Esophagus muscularis mucosa (tissue), 4 donors: ENCODE measurements at places on chromosomes 7 and 10.

DNA sequence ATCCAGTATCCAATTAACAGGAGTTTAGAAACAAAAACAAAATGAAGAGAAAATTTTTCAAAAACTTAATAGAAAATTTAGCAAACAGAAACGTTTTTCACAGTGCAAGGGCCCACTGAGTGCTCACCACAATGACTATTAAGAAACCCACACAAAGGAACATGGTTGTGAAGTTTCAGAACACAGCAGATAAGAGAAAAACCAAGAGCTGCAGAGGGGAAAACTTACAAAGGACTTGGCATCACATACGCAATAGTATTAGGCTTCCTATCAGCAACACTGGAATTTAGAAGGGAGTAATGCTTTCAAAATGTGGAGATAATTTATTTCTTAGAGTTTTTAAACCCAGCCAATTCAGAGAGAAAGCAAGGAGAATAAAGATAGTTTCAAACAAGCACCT, 1.7 kb upstream of the C7orf25 start:
- H3K4me1 ChIP-seq: peaks cover 15% of the 10 kb centered on the region
- peaks cover 29% of the 10 kb centered on the region for H3K36me3 ChIP-seq
- H3K27ac ChIP-seq: no peak overlapping the region
- no peak overlapping the region for H3K4me3 ChIP-seq

DNA sequence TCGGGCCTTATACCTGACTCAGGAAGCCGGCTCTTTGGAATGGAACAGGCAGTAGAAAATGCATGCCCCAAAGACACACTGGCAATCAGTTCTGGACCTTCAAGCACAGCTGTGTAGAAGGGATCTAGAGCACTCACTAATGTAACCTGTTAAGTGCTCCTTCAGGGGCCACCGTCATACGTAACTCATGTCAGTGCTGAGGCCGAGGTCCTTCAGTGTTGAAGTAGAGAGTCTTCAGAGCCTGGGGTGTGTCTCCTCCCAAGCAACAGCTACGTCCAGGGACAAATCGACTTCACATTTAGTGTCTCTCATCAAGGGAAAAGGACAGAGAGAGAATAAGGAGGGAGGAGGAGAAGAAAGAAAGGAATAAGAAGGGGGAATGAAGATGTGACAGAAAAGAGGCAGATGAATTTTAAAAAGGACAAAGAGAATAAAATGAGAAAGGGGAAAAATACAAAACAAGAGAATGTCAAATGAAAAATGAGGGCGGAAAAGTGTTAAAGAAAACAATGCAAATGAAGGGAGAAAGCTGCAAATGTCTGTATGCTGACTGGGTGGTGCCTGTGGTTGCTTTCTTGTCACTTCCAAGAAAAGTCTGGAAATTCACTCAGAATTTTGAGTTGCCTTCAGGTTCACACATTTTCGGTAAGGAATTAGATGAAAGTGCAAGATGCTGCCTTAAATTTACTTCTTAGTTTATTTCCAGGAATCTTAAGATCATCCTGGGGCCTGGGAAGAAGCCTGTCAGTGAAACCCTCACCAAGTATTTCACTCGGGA, 989.4 kb downstream of the GRID1 start:
- no peak overlapping the region for H3K27ac ChIP-seq
- H3K4me3 ChIP-seq: no peak overlapping the region
- DNase-seq: no peak
- H3K36me3 ChIP-seq: no peaks in the 10 kb centered on the region

DNA sequence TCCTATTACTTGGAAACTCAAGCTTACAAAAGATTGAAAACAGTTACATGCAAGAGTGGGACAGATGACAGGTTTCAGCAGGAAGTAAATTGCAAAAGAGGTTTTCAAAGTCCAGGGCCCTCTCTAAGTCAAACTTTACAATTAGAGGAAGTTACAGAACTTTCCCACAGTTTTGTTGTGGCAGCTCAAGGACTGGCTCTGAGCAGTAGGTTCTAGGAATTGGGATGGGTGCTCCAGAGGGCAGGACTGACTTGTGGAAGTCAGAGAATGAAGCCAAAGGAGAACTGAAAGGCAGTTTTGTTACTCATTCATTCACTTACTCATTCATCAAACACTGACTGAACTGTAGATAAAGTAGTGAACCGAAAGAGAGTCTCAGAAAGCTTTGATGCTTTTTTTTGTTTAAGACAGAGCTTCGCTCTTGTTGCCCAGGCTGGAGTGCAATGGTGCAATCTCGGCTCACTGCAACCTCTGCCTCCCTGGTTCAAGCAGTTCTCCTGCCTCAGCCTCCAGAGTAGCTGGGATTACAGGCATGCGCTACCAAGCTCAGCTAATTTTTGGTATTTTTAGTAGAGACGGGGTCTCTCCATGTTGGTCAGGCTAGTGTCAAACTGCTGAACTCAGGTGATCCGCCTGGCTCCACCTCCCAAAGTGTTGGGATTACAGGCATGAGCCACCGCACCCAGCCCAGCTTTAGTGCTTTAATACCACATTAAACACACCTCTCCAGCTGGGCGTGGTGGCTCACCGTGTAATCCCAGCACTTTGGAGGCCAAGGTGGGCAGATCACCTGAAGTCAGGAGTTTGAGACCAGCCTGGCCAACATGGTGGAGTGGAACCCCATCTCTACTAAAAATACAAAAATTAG, 66.8 kb upstream of the CCNJ start:
- no peak for DNase-seq
- no peak overlapping the region for H3K4me3 ChIP-seq
- H3K27me3 ChIP-seq: no peaks in the 10 kb centered on the region
- H3K4me1 ChIP-seq: no peaks in the 10 kb centered on the region
- no peak overlapping the region for H3K27ac ChIP-seq
- no peaks in the 10 kb centered on the region for H3K36me3 ChIP-seq

DNA sequence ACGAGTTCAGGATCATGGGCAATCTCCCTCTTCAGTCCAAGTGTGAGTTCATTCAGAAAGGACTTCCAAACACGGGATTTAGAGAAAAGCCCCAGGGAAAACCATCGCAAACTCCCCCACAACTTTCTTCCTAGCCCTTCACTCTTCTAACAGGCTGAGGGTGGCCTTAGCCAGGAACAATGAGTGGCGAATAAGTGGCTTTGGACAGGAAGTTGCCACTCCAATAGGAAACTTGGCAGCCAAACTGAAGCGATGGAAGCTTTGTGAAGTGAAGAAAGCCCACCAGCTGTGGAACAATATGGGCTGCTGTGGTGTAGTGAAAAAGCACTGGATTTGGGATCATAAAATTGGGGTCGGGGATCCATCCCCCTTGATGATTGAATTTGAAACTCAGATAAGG, 193.2 kb downstream of the TEX36 start:
- no peaks in the 10 kb centered on the region for H3K4me1 ChIP-seq
- no peak for DNase-seq
- H3K36me3 ChIP-seq: no peaks in the 10 kb centered on the region

DNA sequence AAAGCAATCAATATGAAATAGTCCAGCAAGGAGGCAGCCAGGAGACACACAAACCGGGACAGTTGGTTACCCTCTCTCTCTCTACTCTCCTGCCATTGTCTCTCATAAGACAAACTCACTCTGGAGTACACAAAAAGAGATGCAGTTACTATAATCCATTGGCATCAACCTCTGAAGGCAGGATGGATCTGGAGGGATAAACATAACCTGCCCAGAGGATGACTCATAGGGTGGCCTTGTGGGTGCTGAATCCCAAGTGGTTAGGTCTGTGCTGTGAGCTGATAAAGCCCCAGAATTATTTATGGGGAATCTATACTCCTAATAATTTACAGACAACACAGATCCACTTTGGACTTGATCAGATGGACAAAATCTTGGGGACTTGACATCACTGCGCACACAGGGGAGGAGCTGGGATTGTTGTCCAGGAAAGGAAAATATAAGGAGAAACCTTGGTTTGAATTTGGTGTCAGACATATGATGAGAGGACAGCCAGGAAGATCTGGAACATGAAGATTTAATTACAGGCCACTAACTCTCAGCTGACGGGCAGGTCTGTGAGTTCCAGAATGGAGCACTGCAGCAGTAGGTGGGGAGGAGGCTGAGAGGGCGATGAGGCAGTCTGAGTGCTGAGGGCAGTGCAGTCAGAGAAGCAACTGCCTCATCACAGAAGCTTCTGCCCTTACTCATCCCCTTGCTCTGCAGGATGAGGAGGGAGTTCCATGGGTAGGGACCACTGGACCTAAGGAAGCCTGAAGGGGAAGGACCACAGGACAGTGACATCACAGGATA, 113.9 kb upstream of the PRSS58 start:
- no peak overlapping the region for H3K4me3 ChIP-seq
- H3K4me1 ChIP-seq: no peaks in the 10 kb centered on the region
- H3K27me3 ChIP-seq: no peaks in the 10 kb centered on the region
- DNase-seq: no peak
- no peak overlapping the region for H3K27ac ChIP-seq

DNA sequence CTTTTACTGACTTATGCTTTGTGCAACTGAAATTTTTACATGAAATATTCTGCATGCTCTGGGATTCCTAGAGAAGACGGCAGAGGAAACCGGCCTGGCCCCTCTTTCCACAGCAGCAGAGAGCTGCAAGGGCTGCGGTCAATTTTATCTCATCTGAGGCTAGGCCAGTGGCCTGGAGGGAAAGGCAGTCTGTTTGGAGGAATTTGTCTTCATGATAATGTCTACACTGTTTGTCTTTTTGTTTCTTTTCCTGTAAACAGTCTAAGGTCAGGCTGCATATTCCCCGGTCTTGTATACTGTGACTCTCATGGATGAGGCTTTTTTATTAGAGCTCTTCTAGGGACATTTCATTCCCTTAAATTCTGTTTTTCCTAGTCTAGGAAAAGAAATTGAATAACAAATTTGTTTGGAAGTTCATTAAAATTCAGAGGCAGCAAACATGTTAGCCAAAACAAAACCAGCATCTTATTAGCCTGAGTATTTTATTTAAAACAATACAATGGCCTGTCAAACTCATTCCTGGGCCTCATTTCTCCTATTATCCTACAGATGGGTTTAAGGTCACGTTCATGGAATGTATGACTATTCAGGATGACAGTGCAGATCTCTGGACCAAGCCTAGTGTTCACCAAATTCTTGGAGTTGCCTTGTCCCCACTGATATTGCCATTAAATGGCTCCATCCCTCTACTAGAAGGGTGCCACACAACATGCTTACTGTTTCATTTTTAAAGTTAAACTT, 26.4 kb downstream of the LAMB4 start:
- H3K36me3 ChIP-seq: no peaks in the 10 kb centered on the region
- peak; percentile 29 for DNase-seq
- H3K27ac ChIP-seq: no peak overlapping the region
- H3K4me1 ChIP-seq: peaks cover 21% of the 10 kb centered on the region
- no peak overlapping the region for H3K4me3 ChIP-seq

GRCh38 chr7:139725077-139725476, 52.7 kb downstream of the HIPK2 start:
- H3K4me1 ChIP-seq: peaks cover 47% of the 10 kb centered on the region
- no peaks in the 10 kb centered on the region for H3K36me3 ChIP-seq
- no peak overlapping the region for H3K27ac ChIP-seq
- H3K27me3 ChIP-seq: no peaks in the 10 kb centered on the region
- DNase-seq: no peak
- no peak overlapping the region for H3K4me3 ChIP-seq
